ENCODE measurements at places on chromosomes 13 and 19.

GRCh38 chr13:110274687-110275086 lies 32.3 kb downstream of the COL4A1 start:
- no peak for DNase-seq

- no peak for DNase-seq
These were observed 1550.8 kb upstream of the SLC10A2 start for GRCh38 chr13:104616990-104617389.

DNA sequence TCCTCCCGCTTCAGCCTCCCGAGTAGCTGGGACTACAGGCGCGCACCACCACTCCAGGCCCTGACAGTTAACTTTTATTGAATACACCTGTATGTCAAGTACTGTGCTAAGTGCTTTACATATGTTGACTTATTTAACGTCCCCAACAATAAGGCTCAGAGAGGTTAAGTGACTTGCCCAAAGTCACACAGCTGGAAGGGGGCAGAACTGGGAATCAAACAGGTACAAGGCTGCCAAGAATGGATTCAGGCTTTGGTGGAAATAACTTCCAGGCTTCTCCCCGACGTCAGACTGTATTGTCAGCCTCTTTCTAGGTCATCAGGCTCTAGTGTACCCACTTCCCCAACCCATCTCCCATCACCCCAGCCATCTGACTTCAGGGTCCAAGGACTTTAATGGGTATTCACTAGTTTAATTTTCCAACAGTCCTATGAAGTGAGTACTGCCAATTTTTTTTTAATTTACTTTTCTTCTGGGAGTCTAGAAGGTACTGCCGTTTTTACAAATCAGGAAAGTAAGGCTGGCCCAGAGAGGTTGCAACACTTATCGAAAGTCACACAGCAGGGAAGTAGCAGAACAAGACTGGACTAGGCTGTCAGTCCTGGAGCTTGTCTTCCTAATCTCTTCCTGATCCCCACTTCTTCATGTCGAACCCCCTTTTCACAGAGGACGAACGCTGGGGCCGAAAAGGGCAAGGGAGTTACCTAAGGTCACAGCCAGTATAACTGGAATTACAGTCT lies 4.9 kb upstream of the CKM start:
- no peak for DNase-seq

GRCh38 chr19:8592231-8593009 lies 15.2 kb upstream of the MYO1F start:
- DNase-seq, result peak; percentile 93

- DNase-seq, result no peak
These were observed 1573.1 kb downstream of the EFNB2 start for GRCh38 chr13:104962411-104962810.

DNA sequence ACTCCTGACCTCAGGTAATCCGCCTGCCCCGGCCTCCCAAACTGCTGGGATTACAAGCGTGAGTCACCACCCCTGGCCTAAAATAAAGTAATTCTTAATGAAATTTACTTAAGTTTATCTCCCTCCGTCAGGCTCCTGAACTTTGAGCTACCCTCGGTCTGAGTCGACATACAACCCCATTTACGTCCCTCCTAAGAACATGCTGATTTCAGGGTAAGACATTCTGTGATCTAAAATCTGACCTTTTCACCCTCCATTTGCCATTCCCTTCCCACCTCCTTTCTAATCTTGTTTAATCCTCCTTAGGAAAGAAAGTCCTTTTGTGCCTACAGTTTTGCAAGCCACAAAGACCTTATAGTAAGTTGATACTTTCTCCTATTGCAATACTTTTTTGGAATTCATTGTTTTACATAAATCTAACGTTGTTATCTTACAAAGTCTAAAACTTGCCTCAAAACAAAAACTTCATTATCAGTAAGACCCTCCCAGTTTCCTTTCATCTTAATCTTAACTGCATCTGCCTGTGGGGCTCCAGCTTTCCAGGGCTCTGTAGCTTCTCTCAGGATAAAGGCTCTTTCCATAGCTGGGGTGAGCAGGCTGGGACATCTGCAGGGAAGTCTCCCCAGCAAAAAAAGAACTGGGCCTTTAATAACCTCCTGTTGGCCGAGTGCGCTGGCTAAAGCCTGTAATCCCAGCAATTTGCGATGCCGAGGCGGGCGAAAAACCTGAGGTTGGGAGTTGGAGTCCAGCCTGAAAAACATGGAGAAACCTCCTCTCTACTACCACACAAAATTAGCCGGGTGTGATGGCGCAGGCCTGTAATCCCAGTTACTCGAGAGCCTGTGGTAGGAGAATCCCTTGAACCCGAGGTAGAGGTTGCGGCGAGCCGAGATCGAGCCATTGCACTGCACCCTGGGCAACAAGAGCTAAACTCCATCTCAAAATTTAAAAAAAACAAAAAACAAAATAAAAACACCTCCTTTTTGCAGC lies 143.1 kb downstream of the ZNF737 start:
- no peak for DNase-seq

All from effector CD4-positive, alpha-beta T cell (primary cell).